G401 (cell line): ENCODE measurements at places on chromosomes 1 and 21.

DNA sequence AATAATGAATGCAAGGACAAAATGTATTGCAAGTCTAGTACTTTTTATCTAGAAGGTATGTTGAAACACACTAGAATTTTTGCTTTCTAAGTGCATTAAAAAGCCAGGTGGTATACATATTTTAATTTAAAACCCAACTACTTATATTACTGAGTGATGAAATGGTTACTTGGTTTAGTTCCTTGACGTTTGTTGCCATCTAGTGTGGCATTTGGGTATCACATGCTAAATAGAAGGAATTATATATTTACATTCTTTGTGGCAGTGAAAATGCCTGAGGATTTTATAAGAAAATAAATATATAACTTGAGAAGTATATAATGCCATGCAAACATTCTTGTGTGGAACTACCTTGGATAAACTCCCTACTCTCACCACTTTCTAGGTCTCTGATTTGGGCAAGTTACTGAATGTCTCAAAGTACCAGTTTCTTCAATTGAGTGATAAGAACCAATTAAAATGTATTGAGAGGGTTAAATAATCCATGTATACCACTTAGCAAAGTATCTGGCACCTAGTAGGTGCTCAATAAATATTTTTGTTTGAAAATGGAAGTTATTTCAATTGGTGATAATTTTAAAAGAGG, 69.6 kb downstream of the SDCCAG8 start:
- peak; percentile 64 for DNase-seq

- DNase-seq, result no peak
Measured at GRCh38 chr1:93763704-93764365, 82.2 kb upstream of the BCAR3 start.

GRCh38 chr1:99544328-99544727, 101.6 kb upstream of the PALMD start:
- no peak for DNase-seq

GRCh38 chr1:170623171-170623570, 40.8 kb upstream of the PRRX1 start:
- no peak for DNase-seq

GRCh38 chr1:229377429-229377828, 34.6 kb upstream of the CCSAP start:
- no peak for DNase-seq

- DNase-seq, result no peak
Measured at GRCh38 chr21:35512346-35512745, 463.2 kb upstream of the RUNX1 start.

DNA sequence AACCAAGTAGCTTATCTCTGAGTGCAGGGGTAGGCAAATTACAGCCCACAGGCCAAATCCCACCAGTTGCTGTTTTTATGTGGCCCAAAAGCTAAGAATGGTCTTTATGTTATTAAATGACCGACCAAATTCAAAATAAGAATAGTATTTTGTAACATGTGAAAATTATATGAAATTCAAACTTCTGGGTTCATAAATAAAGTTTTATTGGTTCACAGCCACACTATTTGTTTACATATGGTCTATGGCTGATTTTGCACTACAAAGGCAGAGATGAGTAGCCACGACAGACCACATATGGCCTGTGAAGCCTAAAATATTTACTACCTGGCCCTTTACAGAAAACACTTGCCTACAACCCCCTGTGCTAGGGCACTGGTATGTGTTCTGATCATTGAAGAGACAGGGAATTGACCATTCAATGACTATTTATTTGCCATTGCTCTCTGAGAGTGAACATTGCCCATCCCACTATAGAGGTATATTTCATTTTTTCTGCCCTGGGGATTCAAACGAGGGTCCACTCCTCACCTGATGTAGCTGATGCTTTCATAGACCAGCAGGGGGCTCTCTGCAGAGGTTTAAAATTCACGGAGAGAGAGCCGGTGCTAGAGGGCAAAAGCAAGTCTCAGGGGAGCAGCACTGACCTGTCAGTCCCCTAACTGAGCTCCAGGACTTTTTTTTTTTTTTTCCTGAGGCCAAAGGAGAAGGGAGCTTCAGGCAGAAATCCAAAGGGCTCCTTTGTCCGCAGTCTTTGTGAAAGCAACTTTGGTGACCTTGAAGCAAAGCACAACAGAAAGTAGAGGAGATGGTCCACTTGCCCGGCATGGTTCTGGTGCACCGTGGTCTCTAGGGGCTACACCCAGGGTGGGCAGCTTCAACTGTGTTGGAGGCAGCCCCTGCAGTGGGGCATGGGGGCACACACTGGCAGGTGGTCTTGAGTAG, 7.3 kb upstream of the GNL2 start:
- peak; percentile 17 for DNase-seq

DNA sequence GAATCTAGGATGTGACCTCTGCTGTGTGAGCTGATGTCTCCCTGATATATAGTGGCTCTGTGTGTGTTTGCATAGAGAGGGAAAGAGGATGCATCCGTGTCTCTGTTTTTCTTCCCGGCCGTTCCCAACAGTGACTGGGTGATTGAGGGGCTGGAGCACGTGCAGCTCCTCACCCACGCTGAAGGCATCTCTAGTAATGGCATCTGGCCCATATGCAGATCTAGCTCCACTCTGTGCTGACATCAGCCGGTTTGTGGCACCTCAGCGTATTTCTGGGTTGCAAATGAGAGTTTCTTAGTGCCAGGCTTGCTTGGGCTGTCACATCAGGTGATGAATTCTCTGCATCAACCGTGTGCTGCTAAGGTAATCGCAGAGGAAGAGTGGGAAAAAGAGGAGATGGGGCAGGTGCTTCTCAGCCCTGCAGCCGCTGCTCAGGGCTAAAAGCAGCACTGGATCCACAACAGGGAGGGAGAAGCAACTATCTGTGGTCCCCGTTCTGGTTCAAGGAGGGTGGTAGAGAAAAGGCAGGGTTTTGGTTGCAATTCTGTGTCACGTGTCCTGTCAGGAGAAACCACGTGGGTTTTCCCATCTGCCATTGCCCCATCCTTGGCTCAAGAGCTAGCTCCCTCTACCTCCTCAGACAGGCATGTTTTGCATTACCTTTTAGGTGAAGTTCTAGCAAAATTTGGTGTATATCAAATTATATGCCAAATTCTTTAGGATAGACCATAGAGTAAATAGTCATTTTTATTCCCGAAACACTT, 282.9 kb downstream of the PBX1 start:
- no peak for DNase-seq

DNA sequence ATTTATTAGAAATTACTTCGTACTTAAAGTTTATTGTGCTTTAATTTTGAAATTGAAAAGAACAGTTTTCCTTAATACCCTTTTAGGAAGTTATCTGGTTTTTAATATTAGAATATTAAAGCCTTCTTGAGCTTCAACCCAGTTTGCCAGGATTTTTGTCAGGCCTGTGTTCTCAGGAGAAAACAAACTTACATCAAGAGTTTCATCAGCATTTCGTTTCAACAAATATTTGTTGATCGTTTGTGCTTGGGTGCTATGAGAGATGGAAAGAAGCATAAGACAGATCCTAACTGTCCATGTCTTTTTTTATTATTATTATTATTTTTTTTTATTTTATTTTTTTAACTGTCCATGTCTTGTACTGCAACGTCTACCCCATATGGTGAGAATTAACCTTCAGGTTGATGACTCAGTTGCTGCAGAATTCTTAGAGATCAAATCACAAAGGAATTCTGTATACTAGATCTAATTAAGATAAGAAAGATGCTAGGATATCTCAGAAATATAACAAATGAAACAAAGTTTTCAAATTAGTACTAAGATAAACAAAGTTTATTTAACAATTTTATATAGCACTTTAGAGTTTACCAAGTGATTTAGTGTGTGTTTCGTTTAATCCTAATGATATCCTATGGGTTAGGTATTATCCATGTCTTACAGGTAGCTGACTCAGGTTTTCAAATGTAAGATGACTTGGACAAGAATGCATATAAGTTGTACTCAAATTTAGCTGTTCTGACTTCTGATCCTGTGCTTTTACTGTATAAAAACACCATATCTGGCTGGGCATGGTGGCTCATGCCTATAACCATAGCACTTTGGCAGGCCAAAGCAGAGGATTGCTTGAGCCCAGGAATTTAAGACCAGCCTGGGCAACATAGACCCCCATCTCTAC, 14.3 kb downstream of the FBXO28 start:
- no peak for DNase-seq

GRCh38 chr1:31642366-31642765, 2.3 kb downstream of the PEF1 start:
- DNase-seq, result peak; percentile 35

DNA sequence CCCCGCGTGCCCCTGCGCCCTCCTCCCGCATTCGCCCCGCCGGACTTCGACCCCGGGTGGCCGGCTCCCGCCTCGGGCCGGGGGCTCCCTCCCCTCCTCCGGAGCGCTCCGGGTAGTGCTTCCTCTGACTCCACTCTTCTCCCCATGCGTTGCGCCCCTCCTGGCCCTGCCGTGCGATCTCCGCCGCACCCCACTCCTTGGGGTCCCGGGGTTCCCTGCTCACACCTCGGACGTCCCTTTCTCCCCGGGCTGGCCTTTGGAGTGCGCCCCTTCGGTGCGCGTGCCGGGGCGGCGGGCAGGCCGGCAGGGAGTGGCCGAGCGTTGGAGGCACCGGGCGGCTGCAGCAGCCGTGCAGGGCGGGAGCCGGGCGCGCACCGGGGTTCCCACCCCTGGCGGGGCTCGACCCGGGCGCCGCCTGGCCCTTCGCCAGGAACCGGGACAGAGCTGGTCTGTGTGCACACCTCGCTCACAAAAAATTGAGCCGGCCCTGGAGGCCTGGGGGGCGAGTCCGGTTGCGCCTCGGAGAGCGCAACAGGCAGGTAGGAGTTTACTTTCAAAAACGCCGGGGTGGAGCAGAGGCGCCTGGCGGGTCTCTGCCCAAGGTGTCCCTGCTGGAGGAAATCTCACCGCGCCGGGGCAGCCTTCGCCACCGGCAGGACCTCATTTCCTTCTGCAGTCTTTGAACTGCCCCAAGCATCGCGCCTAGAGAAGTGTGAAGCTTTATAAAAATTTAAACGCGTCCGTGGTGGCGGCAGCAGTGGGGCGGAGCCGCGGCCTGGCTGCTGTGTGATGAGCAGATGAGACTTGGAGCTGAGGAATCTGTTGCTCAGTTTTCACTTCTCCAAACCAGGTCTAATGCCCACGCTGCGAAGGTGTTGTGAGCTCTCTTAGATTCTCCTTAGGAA, 650 bp downstream of the VANGL1 start:
- no peak for DNase-seq

- no peak for DNase-seq
Measured at GRCh38 chr1:64482720-64483119, 12.8 kb downstream of the CACHD1 start.
